Common myeloid progenitor, CD34-positive (primary cell): ENCODE measurements at places on chromosomes 13 and 19.

DNA sequence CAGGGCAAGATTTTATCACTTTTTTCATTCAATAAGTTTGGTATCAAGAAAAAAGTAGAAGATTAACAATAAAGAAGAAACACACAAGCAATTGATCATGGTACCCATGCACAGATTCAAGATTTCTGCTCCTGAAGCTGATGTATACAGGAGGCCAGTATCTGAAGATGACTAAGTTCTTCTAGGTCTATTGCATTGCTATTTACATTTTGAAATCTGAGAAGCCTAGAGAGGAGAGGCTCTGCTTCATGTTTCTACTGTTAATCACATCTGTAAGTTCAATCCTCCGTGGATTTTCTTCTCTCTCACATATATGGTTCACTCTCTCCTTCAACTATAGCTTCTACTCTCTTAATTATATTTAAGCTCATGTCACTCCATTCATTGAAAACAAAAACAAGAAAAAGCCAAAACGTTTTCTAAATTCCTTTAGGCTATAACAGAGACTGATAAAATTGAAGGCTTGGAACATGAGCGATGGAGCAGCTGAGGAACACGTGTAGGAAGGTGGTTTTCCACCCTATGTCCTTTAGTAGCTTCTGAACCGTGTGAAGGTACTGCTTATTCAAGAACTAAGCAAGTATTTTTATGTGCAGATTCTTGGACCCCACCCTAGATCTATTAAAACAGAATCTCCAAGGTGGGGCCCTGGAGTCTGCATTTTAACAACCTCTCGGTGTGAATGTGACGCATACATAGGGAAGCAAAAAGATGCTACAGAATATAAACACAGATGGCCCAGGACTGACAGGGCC, 198.2 kb downstream of the EFNB2 start:
- DNase-seq = no peak

DNA sequence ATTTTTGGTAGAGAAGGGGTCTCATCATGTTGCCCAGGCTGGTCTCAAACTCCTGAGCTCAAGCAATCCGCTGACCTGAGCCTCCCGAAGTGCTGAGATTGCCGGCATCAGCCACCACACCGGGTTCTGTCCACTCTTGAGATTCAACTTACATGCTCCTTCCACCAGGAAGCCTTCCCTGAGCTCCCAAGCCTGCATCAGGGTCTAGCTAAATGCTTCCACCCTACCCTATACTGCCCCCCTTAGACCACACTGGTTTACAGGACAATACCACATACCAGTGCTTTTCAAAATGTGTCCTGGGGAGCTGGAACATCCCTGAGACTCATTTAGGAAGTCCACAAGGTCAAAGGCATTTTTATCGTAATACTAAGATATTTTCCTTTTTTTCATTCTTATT, 15.1 kb upstream of the CACNG8 start:
- no peak for DNase-seq

DNA sequence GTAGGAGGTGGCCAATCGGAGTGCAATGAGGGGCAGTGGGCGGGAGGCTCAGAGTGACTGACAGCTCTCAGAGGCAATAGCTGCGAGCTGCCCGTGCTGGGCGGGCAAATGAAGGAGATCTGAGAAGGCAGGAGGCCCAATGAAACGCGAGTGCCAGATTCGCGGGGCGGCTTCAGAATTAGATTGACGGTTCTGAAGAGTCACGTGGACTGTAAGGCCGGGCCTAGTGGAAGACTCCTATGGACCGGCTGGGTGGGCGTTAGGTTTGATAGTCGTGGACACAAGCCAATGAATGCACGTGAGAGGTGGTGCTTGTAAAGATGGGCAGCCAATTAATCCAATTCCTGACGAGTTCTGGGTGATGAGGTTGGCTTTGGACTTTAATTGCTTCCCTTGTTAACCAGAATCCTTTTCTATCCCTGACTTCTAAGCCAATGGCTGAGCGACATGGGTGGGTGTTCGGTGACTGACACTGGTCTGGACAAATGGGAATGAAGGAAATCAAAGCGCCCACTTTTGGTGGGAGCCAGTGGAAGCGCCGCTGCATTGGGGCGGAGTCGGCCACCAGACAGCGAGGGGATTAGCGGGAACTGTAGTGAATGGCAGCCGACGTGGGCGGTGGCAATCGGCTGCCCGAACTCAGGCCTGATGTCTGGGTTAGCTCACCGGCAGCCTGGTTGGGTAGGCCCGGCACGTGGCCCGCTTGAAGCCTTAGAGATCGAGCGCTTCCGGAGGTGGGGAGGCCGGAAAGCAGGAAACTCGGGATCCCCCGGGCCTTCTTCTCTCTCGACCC, 524 bp upstream of the KHSRP start:
- DNase-seq = peak; percentile 100

GRCh38 chr19:58407658-58408151, 744 bp upstream of the ZNF584 start:
- no peak for DNase-seq

- no peak for DNase-seq
Observed at GRCh38 chr13:58376775-58377174, 745.2 kb downstream of the PCDH17 start.

DNA sequence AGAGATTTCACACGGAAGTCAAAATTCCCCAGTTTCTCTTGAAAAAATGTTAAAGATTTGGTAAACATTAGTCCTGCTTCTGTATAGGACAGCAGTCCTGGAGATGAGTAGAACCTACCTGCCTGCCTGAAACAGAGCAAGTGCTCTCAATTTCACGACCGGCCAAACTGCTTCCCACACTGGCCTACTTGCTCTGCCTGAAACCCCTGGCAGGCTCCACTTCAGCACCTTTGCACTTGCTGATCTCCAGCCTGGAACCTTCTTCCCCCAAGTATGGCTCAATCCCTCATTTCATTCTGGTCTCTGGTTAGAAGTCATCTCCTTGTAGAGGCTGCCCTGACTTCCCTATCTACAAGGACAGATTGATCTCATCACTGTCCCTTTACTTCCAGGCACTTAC, 271.4 kb downstream of the DLEU7 start:
- no peak for DNase-seq

DNA sequence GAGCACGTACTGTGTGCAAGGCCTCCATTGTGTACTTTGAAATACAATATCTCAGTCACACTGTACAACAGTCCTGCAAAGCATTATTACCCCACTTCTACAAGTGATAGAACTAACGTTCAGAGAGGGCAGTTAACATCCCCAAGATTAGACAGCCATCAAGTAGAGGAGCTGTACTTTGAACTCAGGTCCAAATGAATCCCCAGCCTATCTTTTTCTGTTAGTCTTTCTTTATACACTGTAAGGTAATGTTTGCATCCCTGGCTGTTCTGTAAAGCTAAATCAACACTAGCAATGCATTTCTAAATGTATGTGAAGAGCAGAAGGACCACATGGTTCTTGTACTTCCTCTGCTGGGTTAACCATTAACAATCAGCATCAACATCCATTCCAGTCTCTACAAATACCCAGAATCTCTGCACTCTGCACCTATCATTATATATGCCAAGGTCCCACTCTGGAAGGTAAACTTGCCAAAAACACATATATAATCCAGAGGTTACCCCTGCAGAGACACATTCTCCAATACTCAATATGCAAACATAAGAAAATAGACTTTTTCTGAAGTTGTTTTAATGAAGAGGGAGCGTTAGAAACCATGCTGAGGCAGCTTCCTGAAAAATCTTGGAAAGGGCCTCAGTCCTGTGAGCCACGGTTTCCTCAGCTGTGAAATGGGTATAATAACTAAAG, 182.3 kb downstream of the MZT1 start:
- DNase-seq = no peak
